ENCODE measurements at places on chromosomes 5 and 9.

DNA sequence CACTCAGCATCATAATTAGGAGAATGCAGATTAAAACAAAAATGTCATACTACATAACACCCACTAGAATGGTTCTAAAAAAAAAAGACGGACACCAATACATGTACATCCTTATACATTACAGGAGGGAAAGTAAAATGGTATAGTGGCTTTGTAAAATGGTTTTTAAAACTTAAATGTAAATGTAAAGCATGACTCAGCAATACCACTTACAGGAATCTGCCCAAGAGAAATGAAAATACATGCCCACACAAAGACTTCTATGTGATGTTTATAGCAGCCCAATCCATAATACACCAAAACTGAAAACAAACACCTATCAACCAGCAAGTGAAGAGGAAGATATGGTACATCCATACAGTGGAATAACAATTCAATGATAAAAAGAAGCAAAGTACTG, 939.1 kb upstream of the ACO1 start:
- no peak for DNase-seq

- no peak for DNase-seq
These were observed 121.5 kb downstream of the FEM1C start for GRCh38 chr5:115423051-115423450.

- no peak for DNase-seq
These were observed 30.7 kb upstream of the PTGS1 start for GRCh38 chr9:122340161-122340560.

GRCh38 chr5:111932199-111932598, 175.2 kb upstream of the NREP start:
- DNase-seq, result no peak

GRCh38 chr5:175464074-175464941, 14.1 kb upstream of the SFXN1 start:
- DNase-seq, result peak; percentile 25

DNA sequence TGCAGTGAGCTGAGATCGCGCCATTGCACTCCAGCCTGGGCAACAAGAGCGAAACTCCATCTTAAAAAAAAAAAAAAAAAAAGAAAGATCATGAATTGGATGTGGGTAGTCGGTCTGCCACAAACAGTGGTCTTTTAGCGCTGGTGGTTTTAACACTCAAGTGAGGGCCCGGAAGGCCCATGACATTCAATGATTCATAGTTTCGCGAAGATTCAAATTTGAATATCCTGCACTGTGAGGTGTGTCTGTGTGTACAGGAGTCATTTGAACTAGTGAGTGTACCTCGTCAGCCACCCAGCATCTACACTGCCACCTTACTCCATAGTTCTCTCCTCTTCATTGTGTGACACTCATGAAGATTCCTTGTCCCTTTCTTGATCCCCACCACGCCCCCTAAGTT, 41.3 kb downstream of the CFAP77 start:
- DNase-seq, result peak; percentile 76

- no peak for DNase-seq
These were observed 158.1 kb downstream of the NPR3 start for GRCh38 chr5:32869216-32869615.

- DNase-seq, result no peak
These were observed 13.1 kb downstream of the DAP start for GRCh38 chr5:10747678-10748622.

DNA sequence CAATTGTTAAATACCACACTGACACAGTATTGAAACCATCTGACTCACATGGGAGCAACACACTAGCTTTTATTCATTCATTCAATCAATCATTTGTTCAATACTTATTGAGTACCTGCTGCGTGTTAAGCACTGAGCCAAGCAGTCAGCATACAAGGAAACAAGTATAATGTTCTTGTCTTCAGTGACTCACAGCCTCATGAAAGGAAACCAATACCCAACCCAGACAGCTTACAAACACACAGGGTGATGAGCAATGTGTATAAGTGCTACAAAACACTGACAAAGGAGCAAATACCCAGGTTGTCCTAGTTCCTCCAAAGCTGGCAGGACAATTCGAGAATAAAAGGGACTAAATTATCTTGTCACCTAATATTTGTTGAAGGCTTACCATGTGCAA, 67.6 kb upstream of the RASEF start:
- DNase-seq, result no peak

DNA sequence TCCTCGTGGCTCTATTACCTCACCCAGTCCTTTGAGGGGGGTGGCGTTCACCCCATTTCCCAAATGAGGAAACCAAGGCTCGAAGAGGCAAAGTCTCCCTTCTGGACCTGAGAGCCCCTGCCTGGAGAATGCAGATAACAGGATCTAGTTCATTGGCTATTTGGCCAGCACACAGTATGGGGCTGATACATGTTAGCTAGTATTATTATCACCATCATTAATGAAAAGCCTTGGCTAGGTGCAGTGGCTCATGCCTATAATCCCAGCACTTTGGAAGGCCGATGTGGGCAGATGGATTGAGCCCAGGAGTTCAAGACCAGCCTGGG, 4.3 kb downstream of the SH3GLB2 start:
- DNase-seq, result no peak

DNA sequence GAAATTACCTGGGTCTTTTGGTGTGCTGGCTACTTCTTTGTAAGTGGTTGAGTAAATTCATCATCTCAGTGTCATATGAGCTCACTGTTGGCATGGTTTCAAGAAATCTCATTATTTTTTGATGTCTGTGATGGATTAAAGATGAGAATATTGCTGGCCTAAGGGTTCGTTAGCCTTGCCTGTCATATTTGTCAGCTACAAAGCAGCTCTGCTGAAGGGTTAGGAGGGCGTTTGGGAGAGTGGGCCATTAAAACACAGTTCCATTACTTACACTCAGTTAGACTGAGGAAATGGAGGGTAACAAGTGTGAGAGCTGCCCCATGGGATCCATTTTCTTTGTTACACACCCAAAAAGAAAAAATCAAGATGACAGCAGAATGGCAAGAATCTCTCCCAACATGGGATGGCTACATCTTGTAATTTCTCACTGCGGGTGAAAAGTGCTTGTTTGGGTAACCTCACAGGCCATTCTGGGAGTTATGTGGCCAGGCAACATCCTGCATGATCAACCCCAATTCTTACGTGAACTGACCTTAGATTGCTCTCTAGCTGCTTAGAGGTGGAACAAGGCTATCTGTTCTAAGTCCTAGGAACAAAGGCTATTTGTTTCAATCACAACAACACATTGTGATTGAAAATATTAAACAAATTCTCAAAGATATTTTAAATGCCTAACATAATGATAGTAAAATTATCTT, 609.5 kb upstream of the RGMB start:
- DNase-seq, result no peak

DNA sequence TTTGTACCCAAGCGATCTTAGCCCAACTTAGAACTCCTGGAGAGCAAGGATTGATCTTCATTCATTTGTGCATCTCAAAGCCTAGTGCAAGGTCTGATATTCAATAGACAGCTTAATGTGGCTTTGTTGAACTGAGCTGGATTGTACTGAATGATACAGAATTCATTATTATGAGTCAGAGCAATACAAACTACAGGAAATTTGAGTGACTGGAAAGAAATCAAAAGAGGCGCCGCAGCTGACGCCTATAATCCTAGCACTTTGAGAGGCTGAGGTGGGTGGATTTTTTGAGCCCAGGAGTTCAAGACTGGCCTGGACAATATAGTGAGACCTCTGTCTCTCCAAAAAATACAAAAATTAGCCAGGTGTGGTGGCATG, 58.6 kb downstream of the ENC1 start:
- no peak for DNase-seq

- no peak for DNase-seq
These were observed 191.8 kb downstream of the PRR16 start for GRCh38 chr5:120655828-120656435.

- DNase-seq, result no peak
These were observed 45.9 kb downstream of the BARX1 start for GRCh38 chr9:93909242-93909616.

All from T-helper 2 cell (primary cell).